ENCODE measurements at places on chromosomes 11 and 22.

GRCh38 chr22:49197986-49198704 lies 629.5 kb downstream of the BRD1 start:
- no peak for DNase-seq

- no peak for DNase-seq
Observed at GRCh38 chr11:74205181-74205580, 34.1 kb downstream of the PPME1 start.

- peak; percentile 46 for DNase-seq
Observed at GRCh38 chr11:15969281-15969680, 387.1 kb downstream of the SOX6 start.

- no peak for DNase-seq
Observed at GRCh38 chr11:24773322-24773721, 276.5 kb downstream of the LUZP2 start.

DNA sequence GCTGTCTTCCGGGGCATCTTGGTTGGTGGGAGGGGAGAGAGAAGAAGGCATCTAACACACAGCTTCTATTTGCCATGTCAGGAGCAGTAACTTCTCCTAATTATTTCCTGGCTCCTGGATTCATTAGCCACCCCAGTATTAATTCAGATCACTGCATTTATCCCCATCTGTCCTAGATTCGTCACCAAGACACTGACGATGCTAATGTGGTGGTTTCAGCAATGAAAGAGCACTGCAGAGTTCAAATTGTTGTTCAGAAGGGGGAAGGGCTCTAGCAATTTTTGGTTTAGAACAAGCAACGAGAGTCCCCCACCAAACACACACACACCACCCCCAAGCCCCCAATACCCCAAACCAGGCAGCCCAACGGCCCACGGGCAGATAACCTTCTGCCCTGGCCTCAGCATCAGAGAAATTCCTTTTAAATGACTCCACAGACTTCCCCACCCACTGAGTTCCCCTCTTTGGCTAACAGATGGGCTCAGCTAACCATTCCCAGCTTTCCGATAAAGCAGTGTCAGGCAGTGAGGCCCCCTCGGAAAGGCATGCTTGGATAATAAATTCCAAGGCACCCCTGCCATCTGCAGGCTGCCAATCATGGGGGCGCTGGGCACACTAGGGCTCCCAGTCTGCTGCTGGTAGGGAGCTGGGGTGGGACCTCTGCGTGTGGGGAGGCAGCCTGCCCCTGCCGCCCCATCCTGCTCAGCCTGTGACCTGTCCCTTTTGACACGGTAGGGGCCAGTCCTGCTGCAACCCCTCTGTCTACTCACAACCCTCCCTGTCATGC lies 453.5 kb downstream of the MIAT start:
- DNase-seq = no peak

GRCh38 chr11:93000511-93001476 lies 31.3 kb downstream of the MTNR1B start:
- DNase-seq = no peak

Measured in caudate nucleus (tissue), 63 donors.